ENCODE measurements at places on chromosomes 7 and 10. TPM values are rescaled to one million over a fixed set of nuclear protein-coding genes. Genes with fewer than 3 reads are reported as not detected.
A peak's percentile ranks its signal among the peaks of the same experiment; 100 is the strongest.

- peak; percentile 62 for DNase-seq
Observed at GRCh38 chr7:100745184-100745583, 11.8 kb downstream of the ZAN start.

The METTL2B gene
- total RNA-seq: 31.6 TPM

DNA sequence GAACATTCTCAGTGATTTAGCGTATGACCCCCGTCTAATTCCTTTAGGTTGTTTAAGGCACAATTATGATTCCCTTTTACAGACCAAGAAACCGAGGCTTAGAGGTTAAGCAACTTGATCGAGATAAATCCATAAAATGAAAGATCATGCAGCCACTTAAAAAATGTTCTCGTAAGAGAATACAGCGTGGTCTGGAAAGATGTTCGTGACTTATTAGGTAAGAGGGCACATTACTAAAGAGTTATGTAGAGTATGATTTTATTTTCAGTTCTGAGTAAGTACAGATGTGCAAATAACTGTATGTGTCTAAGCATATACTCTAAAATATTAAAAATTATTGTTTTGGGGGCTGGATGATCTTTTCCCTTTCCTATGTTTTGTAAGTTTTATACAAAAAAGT is 575.1 kb downstream of the PARD3 start:
- no peak for DNase-seq

DNA sequence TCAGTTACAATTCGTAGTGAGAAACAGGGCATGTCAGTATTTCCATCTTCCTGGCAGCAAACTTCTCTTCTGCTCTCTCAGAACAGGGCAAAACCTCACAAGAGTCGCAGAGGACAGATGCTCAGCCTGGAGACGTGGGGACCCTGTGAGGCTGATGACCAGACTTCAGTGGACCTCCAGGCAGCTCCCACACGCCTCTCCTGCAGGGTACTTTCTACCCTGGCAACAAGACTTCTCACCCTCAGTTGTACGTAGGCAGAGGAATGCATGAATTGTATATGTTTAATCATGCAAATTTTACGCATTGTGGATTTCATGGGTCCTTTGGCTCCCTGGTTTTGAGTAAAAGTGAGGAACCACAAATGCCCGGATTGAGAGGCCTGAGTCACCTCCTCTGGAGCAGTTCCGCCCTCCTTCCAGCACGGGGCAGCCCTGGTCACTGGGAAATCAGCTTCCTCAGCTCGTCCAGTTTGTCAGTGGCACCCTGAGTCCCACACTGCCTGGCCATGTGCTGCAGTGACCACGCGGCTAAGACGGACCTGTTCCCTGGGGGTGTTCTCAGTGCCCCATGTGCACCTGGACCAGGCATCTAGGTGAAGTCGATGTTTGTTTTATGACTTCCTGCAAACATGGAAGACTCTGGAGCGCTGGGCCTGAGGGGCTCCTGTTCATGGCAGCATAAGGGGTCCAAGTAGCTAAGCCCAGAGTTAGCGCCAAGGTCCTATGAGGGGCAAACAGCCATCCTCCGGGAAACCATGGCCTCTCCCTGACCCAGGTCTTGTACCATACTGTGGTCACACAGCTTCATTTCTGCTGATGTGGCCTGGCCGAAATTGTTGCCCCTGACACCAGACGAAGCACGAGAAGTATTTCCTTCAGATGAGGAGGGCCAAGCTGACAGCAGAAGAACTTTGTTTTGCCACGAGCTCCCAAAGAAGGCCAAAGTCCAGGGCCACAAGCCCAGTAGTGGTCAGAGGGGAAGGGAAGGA is 165.1 kb downstream of the TNS3 start:
- DNase-seq: no peak

DNA sequence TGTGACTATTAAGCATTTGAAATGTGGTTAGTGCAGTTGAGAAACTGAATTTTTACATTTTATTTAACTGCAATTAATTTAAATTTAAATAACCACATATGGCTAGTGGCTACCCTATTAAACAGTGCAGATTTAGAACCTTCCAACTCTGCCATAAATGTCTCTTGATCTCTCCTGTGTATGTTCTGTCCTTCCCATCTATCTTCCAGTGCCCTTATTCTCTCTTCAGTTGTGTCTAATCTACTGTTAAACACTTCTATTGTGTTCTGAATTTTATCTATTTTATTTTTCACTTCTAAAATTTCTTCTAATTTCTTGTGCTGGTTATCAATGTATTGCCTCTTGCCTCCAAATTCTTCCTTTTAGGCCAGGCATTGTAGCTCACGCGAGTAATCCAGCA is 105.0 kb downstream of the CUL2 start:
- DNase-seq: no peak

- DNase-seq: no peak
Observed at GRCh38 chr7:65796205-65796604, 76.7 kb upstream of the VKORC1L1 start.

The PRF1 gene
- total RNA-seq: 0.40 TPM

DNA sequence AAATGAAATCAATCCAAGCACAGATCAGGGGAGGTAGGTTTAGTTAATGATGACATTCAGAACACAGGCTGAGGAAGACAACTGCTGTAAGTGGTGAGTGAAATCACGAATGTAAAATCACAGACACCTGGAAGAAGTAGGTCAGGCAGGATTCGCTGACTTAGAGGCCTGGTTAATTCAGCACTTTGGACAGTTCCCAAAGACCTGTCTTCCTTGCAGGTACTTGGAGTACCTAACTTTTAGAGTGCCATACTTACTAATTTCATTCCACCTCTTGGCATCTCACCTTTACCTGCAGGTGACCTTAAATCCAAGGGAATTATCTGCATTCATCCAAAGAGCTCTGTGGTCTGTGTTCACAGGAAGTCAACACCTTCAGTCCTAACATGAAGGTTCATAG is 822.3 kb downstream of the PHTF2 start:
- DNase-seq: no peak

- DNase-seq: no peak
Observed at GRCh38 chr10:83354456-83354855, 784.9 kb upstream of the GHITM start.

GRCh38 chr10:20091698-20092097 is 275.5 kb downstream of the PLXDC2 start:
- DNase-seq: no peak

GRCh38 chr10:52313933-52314821 is at the start of gene DKK1:
Gene DKK1 (plus strand): TSS chr10:52314281. CDS start chr10:52314435, 154 bp downstream.
- DNase-seq: peak; percentile 36

DNA sequence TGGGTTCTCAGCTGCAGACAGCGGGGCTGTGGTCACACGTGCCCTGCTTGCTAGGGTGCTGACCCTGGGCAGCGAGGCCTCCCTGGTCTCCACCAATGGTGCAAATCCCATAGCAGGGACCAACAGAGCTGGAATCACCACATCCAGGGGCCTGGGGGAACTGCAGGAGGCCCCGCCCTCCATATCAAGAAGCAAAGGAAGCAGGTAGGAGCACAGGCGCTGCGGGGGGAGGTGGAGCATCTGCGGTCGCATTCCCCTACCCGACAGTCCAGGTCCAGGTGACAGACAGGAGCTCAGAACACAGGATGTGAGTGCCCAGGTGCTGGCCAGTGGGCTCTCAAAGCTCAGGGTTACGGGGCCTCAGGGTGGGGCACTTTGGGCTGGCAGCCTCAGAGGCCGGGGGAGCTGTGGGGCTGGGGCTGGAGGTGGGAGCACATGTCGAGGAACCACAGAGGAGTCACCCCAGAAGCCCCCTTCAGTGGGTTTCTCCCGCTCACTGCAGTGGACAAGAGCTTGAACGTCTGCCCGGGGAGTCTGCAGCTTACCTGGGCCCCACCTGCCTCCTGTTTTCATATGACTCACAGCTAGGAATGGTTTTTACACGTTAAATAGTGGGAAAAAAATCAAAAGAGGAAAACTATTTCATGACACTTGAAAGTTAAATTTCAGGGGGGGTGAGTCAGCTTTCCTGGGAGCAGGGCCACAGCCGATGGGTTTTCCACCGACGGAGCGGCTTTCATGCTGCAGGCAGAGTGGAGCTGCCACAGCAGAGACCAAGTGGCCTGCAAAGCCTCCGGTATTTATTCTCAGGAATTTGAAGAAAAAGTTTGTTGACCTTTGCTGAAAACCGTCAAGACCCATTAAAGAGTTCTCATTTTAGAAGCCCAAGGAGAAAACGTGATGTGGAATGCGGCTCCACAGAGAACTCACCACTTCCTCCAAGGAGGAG is 148.7 kb upstream of the PPP2R2D start:
- no peak for DNase-seq

- no peak for DNase-seq
Observed at GRCh38 chr7:87152897-87153641, 816 bp downstream of the DMTF1 start.

The TFR2 gene
- 7.0 TPM for total RNA-seq

DNA sequence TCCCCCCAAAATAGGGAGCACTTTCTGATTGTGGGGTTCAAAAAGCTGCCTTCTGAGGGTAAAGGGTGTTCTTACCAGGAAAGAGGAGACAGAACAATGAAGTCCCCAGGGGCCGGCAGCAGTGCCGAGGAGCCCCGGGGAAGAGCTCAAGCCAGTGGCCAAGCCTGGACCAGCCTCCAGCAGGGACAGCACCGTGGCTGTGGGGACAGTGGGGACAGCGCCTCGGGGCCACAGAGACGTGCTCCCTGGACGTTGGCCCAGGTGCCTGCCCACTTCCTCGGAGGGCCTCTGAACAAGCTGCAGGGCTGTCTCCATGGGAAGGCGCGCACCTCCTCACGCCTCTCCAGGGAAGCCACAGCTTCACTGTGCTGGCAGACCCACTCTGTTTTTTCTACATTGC is 312.6 kb downstream of the PTPRN2 start:
- no peak for DNase-seq

DNA sequence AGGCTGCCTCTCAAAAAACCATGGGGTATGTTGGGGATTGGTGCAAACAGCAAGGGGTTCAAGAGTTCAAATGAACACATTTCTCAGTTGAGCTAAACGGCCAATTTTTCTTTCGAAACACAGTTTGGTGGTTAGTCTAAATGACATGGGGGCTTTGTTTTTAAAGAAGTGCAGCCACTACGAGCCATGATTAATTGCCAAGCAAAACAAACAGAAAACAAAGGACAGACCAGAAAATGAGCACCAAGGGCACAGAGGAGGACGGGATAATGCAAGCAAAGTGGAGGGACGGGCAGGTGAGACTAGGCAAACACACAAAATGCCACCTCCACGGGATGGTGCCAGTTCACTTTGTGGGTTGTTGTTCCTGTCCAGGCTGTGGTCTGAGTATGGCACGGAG is 64.5 kb upstream of the PDLIM1 start:
- DNase-seq: no peak

DNA sequence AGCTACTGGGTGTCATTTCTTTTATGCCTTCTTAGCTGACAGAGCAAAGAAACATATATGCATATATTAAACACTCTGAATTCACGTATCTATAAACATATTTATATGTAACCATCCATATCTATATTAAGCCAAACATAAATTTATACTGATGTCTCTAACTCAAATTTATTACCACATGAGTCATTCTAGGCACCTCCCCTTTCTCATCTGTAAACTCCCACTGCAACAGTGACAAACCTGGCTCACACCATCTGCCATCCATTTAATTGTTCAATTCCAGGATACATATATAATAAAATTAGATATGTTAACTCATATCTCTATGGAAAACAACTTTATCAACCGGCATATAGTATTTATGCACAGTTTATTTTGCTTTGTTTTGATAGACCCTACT is 722.3 kb downstream of the SORCS1 start:
- DNase-seq: no peak

The PPRC1 gene
- total RNA-seq: 9.9 TPM

DNA sequence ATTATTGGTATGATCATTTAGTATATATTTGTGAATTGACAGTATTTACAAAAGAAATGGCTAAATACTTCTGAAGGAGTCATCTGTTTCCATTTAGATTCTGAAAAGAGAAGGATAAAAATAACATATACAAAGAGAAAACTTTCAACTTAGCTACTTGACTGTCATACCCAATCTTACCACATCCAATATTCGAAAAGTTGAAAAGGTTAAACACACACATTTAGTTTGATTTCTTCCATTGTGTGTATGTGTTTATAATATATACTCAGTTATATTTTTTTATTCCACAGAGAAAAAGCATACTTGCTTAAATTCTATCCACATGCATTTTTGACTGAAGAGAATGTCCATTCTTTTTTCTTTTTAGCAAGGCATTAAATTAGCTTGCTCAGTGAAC is 470.7 kb downstream of the TFEC start:
- DNase-seq: no peak

- no peak for DNase-seq
Observed at GRCh38 chr7:90749774-90750173, 153.7 kb downstream of the CDK14 start.

DNA sequence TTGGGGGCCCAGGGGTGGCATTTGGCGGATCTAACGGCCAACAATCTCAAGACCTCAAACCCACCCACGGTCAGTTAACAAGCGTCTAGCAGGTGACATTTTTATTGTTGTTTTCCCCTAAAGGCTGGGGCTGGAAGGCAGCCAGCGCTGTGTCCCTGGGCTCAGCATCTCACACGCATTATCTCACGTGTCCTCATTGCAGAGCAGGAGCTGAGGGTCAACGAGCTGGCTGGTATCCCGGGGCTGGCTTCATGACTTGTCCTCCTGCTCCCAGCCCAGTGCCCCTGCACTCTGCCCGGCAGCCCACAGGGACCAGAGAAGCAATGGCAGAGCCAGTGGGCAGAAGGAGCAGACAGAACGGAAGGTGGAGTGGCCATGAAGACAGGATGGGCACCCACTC is 54.4 kb upstream of the TMEM273 start:
- DNase-seq: no peak

DNA sequence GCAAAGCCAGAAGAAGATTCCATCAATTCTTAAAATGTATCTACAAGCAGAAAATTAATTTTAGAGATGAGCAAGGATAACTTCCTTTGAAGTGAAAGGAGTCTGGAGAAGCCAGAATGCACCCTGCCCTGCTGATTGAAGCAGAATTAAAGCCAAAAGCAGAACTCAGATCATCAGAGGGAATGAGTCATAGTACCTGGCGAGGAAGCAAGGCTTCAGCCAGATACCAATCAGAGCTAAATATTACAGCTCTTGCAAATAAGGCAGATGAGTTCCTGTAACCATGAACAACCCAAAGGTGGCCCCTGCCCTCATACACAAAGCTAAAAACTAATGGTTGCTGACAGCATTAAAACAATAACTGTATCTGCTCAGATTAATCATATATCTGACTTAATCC is 10.4 kb downstream of the HTR7 start:
- DNase-seq: no peak

DNA sequence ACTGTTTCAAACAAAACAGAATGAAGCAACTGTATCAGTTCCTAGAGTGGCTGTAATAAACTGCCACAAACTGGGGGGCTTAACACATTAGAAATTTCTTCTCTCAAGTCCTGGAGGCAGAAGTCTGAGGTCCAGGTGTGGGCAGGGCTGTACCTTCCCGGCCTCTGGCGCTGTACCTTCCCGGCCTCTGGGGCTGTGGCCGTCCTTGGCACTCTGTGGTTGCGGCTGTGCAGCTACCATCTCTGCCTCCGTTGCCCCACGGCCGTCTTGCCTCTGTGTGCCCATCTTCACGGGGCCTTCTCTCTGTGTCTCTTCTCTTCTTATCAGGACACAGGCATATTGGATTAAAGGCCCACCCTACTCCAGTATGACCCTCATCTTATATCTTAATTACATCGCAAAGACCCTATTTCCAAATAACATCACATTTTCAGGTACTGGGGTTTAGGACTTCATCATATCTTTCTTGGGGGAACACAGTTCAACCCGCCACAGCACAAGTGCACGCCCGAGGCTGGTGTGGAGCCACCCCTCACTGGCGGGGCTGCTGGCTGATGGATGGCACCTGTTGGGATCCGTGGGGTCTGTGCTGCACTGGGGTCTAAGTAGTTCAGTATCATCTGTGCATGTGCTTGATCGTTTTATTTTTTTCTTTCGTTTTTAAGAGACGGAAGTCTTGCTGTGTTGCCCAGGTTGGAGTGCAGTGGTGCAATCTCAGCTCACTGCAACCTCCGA is 123.2 kb downstream of the ACTR3B start:
- no peak for DNase-seq

All from spinal cord (tissue), 10 donors.